Astrocyte (in vitro differentiated cells and primary cell): ENCODE measurements at places on chromosomes 7 and 10. TPM values are rescaled to one million over a fixed set of nuclear protein-coding genes. Genes with fewer than 3 reads are reported as not detected.

DNA sequence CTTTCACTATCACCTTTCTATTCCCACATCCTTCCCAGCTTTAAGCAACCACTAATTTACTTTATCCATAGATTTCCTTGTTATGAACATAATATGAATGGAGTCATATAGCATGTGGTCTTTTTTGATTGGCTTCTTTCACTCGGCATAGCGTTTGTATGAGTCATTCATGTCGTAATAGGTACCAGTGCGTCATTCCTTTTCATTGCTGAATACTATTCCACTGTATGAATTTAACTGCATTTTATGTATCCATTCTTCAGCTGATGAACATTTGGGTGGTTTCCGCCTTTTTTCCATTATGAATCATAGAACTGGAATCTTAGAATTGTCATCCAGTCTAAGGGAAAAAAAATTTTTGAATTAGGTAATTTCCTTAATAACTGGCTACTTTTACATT lies 411.3 kb upstream of the AUTS2 start:
- DNase-seq: no peak

DNA sequence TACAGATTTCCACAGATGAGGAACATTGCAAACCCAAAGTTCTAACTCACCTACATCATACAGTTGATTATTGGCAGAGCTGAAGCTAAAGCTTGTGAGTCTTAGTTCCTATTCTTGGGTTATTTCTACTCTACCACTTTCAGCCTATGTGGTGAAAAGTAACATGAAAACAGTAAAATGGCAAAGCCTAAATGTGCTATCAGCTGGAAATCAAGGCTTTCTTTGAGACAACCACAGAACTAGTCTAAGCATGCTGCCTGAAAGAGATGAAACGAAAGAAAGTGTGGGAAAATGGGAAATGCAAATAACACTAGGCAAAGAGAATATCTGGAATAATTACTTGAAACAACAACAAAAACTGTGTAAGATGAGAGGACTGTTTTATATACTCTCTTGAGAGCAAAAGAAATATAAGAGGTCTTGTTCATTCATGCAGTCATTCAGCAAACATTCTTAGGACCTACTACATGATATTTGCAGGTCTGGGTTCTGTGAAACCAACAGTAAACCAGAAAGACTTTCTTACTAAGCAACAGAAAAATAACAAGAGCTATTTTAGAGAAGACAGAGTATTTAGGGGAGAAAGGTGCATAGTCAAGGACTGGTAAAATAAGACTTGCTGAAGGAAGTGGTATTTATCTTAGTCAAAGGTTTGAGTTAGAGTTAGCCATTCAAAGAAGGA lies 437.1 kb downstream of the HTR7 start:
- no peak for DNase-seq

DNA sequence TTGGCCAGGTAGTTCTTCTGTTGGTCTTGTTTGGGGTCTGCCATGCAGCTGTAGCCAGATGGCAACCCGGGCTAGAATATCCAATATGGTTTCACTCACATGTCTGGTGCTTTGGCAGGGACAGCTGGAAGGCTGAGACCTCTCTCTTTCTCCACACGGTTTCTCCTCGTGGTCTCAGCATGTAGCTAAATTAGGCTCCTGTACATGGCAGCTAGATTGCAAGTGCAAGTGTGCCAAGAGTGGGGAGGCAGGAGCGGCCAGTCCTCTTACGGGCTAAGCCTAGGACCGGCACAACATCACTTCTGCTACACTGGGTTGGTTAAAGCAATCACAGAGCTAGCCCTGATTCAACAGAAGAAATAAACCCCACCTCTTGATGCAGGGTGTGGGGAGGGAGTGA lies 9.3 kb upstream of the PDE1C start:
- DNase-seq: no peak

The LRGUK gene
- 0.43 and 0.64 TPM in 2 replicates for total RNA-seq

GRCh38 chr10:122083478-122084025 lies 94.6 kb downstream of the TACC2 start:
- no peak for DNase-seq

DNA sequence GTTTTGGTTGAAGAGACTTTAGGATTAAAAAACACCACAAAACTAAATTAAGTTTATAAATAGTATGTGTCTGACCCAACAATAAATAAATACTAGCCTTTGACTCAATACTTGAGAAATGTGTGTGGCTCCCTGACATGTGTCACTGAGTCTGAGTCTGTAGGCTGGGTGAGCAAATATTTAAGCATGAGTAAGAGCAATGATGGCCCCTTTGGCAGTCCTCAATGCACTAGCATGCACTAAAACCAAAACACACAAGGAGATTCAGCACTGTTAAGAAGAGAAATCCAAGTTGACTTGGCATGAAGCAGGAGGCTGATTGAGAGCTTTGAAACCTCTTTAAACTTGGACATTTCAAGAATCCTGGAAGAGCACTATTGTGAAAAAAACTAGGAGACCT lies 37.1 kb downstream of the CCDC71L start:
- DNase-seq: peak; percentile 91

The NSMCE4A gene
- 9.5 and 13.1 TPM in 2 replicates for total RNA-seq

GRCh38 chr7:2803755-2804154 lies 40.4 kb downstream of the GNA12 start:
- DNase-seq: no peak

- DNase-seq: no peak
These were observed 106.2 kb upstream of the KCTD7 start for GRCh38 chr7:66522518-66522917.

DNA sequence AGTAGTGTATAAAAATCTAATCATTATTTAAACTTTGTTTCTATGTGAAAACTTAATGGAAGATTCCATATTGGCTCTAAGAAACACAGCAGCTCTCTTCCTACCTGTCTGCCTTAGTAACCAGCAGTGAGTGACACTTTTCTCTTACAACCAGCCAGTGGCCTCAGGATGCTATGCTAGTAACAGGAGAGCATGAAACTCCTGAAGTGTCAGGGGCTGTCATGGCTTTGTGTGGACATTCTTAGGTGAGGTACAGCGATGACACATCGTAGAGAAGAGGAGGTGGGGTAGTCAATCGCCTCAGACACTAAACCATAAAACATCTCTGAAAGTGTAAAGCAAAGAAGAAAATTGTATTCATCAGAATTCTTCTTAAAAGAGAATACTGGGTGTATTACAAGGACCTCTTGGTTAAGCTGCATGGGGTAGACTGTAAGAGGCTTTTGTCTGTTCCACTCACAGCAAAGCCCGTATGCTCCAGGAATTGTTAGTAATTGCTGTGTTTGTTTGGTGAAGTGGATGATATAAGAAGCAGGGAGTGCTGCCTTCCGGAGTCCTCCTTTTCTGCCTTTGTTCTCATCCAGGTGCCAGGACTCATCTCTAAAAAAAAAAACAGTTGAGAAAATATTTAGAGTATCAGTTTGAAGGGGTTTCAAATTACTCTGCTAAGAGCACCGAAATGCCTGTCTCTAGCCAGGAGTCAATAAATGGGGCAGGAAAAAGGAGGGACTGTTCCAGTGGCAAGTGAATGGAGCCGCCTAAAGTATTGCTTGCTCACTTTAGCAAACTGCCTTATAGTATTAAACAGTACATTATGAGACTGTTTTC lies 518.8 kb downstream of the CNTNAP2 start:
- no peak for DNase-seq

- DNase-seq: no peak
These were observed 318.6 kb downstream of the PTEN start for GRCh38 chr10:88181902-88182600.

GRCh38 chr10:110806335-110806734 lies 65.4 kb upstream of the PDCD4 start:
- DNase-seq: no peak

DNA sequence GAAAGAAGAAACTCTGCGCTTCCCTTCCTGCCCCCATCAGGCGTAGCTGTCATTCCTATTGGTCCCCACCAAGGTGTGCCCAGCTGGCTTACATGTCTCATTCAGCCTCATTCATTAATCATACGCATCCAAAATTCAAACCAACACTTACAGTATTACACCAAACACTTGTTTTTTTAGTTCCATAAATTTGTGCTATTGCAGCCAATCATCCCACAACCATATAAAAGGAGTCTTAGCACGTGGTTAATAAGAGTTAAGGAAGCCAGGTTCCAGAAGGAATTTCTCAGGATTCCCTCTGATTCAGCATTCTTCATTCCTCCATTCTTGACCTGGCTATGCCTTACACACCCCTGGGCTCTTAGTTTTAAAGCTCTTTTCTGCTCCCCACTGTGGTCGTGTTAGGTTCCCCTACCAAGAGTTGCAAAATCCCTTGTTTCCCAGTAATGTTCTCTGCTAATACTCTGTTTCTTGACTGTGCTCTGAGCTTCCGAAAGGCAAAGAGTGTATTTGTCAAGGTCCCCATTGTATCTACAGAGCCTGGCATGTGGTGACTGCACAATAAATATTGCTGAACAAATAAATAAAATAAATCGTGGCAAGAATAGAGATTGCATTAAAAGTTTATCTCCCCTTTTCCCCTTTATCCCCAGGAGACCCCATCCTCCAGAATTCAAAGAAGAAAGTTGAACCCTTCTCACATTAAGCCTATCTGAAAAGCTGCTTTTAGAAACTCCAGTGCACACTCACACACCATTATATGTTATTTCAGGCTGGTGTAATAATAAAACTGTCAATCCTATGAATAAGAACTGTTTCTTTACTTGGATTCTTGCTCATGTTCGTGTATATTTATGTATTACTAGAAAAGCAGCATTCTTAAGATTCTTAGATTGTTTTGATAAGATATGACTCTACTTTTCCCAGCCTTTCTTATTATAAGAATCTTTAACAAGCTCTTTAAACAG lies 514.4 kb downstream of the INHBA start:
- peak; percentile 91 for DNase-seq
